ENCODE measurements at places on chromosomes 3 and 15.

DNA sequence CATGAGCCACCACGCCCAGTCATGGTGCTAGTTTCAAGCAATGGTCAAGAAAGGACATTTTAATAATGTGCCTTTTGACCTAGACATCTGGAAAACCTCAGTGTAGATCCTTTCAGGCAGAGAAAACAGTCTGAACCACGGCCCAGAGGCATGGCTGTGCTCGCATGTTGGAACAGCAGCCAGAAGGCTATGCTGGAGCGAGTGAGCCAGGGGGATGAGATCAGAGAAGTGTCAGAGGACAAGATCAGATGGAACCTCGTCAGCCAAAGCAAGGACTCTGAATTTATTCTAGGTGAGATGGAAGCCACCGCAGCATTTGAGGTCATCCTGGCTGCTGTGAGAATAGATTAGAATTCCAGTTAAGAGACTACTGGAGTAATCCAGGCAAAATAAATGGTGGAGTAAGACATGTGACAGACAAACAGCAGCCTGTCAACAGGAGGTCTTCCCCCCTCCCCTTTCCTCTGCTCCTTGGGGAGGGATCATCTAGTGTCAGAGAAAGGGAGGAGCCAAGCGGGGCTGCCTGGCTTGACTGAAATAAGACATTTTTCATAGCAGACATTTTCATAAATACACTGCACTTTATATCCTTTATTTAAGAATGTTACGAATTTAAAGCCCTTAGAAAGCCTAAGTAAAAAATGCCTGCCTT is 40.4 kb upstream of the ACKR4 start:
- DNase-seq = no peak

DNA sequence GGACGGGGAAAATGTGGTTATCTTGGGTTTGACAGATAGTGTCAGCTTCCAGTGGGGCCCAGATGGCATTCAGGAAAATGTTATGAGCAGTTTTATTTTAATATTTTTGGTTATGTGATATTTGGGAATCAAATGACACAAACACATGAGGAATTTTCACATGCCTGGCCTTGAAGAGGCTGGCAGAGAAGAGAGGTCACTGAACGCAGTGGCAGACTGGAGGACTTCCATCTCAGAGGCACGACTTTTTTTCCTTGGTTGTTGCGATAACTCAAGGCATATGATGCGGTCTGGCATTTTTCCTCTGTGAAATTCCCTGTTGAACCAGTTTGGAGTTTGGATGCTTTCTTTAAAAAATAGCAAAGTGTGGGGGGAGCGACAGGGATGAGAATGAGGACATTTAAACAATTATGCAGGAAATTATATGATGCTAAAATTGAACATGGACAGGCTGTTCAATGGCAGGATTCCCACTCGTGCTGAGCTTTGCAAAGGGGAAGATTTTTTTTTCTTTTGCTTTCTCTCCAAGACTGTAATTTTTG is 36.9 kb upstream of the ARPP21 start:
- no peak for DNase-seq

DNA sequence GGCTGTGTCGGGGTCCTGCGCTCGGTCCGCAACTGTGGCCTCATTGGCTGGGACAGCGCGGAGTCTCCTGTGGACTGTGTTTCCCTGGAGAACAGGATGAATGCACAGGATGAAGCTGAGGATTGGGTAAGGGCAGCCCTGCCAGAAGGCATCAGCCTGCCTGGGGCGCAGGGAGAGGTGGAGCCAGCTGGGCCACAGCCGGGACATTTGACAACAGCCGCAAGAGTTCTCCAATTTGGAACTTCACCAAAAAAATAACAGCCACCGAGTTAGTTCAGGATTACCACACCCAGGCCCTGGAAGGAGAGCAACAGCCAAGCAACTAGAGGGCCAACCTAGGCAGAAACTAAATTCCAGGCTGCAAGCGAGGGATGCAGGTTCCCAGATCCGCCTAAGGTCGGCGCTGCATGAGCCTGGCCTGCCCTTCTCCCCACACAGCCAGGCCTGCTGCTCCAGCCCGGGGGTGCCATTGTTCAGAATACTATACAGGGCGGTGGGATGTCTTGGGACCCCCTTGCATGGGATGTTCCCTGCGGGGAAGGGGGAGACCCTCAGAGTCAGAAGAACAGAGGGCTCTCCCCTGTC is 229.3 kb downstream of the OCA2 start:
- no peak for DNase-seq

DNA sequence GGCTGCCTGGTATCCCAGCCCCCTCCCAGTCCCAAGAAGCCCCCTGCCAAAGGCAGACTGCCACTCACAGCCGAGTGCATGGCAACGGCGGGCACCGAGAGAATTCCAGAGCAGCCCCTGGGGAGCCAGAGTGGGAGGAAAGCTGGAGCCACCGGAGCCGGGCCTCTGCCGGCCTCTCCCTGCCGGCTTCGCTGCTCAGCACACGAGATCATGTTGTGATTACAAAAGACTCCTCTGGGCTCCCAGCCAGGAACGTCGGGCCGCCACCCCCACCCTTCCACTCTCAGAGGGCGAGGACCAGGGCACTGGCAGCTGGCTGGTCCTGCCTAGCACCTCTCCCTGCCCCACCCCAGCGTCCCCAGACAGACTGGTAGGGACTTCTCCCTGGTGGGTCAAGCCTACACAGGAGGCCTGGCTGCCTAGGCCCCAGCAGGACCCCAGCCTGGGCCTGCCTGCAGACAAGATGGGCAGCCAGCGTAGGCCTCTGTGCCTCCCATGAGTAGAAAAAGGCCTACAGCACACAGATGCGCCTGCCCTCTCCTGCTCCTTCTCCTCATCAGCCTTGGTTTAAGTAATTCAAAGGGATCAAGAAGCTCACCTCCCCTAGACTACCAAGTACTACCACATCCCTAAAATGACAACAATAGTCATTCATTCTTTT is at the start of gene CCDC9B:
CCDC9B (minus strand) TSS at position 200 of the 661 bp plus-strand sequence; CDS start at position 80, 120 bp downstream.
- DNase-seq = no peak

- DNase-seq = no peak
Observed at GRCh38 chr15:96285729-96286254, 44.7 kb upstream of the NR2F2 start.

DNA sequence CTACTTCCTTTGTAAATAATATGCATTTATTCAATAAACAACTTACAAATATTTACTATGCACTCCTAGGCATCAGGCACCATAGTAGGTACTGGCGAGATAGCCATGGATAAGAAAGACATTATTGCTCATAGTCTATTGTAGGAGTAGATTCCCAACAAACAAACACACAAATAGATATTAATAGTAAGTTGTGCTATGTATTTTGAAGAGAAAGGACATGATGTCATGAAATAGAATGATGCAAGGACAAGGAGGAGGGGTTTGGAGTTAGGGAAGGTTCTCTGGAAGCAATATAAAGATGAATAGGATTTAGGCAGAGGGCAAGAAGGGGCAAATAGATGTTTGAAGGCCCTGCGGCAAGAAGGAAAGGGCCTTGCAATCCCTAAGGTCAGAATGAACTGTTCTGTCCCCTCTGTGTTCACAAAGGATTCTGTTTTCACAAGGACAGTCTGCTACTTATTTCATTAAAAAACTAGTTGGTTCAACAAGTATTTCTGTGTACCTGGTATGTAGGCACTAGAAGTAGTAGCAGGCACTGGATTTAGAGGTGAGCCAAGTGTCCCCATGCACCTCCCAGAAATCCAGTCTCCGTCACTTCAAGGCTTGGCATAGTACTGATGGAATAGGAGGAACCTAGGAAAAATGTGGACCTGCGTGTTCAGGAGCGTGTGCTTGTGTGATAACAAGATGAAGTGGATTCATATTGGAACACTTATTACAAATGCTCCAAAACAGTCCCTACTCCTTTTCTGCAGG is 231.8 kb upstream of the TPRG1 start:
- no peak for DNase-seq

Data from MM.1S (cell line).